ENCODE measurements at places on chromosomes 12 and 14. TPM values are rescaled to one million over a fixed set of nuclear protein-coding genes. Genes with fewer than 3 reads are reported as not detected.

DNA sequence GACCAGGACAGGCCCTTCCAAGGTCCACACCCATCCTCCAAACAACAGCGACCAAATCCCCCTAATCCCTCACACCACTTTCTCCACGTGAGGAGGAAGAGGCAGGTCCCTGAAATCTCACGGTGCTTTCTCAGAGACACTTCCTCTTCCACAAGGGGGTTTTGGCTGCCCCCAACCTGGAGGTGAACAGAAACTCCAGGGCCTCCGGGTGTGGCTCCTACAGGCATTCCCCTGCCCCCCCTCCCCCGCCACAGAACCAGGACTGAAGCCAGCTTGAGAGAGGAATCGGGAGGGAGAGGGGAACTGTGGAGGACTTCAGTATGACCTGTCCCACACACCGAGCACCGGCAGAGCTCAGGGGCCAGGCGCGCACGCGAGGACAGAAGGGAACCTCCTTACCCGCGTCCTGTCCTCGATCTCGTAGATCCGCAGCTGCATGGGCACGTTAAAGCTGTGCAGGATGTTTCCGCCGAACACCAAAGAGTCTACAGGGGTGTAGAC, 60.2 kb downstream of the KDM2B start:
- DNase-seq = no peak

DNA sequence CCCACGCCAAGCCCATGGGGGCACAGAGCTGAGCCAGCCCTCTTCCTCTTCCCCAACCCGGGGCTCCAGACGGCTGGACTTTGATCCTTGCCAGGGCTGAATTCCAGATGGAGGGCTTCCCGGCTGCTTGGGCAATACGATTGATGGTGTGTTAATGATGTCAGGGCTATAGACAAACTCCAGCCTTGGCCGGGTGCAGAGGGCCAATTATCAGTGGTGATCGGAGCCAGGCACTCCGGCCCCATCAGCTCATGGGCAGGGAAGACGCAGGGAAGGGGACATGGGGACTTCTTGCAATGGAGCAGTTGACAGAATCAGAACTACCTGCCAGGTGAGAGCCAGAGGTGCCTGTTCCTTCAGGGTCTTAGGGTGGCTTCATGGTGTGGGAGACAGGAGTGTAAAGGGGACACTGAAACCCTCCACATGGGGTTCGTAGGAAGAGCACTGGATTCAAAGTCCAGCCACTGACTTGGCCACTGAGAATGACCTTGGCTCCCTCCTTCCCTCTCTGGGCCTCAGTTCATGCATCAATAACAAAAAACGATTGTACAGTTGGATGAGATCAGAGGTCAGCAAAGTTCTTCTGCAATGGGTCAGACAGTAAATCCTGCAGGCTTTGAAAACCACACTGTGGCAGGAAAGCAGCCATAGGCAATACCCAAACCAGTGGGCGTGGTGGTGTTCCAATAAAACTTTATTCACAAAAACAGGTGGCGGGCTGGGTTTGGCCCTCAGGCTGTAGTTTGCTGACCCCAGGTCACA, 333.7 kb downstream of the MED13L start:
- DNase-seq = no peak

DNA sequence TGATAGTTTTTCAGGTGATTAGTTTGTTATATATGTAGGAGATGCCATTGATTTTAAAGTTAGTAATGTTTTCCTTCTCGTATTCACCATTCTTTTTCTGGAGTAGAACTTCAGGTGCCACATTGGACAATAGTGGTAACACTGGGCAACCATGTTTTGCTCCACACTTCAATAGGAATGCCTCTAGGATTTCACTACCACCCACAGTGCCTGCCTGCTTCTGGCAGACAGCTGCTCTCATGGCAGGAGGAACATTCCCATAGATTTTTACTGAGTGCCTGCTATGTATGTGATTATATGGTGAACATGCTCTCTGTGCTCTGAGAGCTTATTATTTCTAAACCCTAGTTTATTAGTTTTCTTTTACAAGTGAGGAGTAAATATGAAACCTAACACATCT, 53.7 kb downstream of the GCH1 start:
- peak; percentile 15 for DNase-seq

DNA sequence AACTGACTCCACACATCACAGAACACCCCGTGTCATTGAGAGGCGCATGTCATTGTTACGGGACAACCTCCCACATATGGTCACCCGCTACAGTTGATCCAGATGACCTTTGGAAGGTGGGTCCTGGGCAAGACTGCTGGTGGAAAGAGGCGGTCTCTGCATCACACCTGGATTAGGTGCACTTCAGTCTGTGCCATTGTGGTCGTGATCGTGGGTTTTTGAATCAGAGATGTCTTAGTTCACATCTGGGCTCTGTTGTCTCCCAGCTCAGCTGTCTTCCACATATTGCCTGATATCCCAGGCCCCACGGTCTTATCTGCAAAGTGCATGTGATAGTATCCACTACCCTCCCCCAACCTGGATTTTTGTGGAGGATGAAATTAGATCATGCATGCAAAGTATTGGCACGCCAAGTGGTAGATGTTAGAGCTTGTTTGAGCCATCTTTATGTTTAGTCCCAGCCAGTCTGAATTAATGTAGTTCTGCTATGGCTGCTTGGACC, 208.7 kb upstream of the FOXN3 start:
- no peak for DNase-seq

DNA sequence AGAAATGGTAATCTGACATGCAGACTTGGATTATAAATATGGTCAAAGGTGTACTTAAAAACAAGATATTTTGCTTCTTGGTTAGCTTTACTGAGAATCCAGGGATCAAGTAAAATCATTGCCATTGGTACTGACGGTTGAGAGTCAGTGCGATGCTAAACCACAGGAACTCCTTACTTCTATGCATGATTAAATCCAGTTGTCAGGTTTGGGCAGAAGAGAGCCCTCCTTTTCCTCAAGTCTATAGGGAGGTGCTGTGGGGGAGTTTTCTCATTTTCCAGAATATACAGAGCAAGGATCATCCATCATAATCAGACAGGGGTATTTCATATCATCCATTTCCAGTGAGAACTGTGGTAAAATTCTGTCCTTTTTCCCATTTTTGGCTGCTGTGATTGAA, 839.1 kb downstream of the NRXN3 start:
- DNase-seq = no peak

DNA sequence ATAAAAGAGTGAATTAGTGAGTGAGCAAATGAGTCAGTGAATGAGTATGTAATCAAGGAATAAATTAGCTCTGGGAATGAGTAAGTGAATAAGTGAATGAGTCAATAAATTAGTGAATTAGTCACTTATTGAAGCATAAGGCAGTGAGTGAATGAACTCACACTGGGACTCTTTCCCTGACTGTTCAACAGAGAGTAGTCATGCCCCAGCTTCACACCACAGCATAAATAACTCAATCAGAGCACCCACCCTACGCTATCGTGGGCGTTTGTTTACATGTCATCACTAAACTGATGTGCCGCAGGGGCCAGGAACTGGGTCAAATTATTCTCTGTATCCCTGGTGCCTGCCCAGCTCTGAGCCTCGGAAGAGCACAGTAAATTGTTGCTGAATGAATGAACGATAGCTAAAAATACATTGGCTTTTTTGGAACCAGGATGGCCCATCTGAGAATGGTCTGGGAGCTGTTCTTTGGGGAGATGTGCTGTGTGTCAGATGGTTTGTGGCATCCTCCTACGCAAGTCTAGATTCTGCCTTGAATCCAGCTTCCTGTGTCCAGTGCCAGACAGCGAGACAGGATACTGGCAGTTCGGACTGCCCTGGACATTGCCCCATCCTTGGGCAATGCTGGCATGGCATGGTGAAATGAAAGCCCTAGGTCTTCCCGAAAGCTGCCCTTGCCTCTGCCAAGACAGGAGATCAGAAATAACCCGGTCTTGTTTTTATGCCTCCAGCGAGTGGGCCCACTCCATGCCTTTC, 98.0 kb upstream of the RTL1 start:
- DNase-seq = no peak

DNA sequence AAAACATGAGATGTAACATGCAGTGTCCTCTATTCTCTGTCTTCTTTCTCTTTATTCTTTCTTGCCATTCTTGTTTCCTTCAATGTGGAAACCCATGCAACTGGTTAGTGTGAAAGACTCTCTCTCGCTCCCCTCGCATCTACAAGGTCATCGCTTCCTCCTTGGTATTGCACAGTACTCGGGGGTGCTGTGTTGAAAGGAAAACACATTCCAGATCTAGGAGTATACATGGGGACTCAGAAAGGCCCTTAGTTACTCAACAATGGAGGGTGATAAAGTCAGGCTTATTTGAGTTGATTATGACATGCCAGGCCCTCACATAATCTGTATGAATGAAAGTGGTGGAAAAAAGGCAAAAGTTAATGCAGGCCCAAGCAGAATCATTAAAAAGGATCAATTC, 75.5 kb upstream of the OVCH1 start:
- no peak for DNase-seq

DNA sequence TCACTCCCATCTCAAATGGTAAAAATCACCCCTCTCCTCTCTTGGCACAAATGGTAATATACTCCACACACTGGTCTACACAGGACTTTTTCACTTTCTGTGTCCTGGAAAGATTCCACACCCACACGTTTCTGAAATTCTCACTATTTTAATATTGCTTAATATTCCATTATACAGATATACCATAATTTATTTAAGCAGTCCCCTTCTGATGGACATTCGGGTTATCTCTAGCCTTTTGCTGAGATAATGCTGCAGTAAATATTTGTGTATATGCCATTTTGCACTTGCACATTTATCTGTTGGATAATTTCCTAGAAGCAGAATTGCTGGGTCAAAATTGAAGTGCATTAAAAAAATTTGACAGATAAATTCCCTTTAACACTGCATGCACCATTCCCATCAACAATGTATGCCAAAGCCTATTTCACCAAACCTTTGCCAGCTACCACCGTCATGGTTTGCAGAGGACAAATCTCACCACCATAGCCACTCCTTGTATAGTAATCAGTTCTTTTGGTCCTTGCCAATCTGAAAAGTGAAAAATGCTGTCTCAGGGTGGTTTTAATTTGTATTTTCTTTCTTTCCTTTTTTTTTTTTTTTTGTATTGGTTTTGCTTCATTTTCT, 15.5 kb upstream of the COL2A1 start:
- no peak for DNase-seq

GRCh38 chr14:73142216-73142615, 5.9 kb downstream of the PSEN1 start:
- no peak for DNase-seq

SBNO1 gene
- 34.9 TPM for polyA plus RNA-seq

IL22 gene
- polyA plus RNA-seq = not detected

VPS37B gene
- 6.8 TPM for polyA plus RNA-seq

All from GM23338 (cell line).